Left forelimb (tissue), 1 donor: ENCODE measurements at places on chromosomes 6 and 20.

DNA sequence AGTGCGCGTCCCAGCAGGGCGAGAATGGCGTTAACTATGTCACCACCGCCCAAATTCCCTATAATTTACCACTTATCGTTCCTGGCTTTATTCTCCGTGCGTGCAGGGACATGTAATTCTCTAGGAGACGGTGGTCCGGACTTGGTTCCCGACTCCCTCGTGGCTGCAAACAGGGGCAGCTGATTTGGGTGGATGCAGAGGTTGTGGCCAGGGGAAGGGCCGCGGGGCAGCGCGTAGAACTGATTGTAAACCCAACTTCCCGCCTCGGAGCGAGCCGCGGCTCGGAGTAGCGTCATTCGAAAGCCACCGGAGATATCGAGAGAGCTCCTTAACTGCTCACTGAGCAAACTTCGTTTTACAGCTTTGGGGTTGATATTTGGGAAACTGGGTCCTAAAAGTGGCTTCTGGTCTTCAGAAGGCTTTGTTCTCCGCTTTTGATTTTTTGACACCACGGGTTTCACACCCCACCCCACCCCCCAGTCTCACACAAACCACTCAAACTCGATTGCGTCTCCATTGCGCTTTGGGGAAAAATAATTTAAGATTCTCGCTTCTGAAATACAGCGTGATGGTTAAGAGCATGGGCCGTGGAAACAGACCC lies 17.5 kb upstream of the ZSCAN9 start:
- DNase-seq, result peak; percentile 71

- DNase-seq, result no peak
Measured at GRCh38 chr6:165676435-165677068, 13.5 kb upstream of the PDE10A start.

- DNase-seq, result no peak
Measured at GRCh38 chr6:147787417-147787816, 278.9 kb downstream of the SAMD5 start.

DNA sequence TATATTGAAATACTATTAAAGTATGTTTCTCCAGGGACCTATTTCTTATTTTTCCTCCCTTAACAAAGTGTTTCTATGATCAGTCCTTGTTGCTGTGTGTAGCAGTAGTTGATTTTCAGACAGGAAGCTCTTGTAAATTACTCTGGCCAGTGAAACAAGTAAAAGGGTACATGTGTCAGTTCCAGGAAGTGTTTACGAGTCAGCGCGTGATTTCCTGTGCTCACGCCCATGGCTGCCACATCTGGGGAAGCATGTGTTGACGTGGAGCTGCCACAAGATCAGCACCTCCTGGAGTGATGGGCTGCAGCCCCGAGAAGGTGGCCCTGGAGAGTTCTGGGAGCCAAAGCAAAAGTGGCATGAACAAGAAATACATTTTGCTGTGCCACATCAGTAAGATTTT lies 38.6 kb upstream of the GGTLC1 start:
- DNase-seq, result no peak

- no peak for DNase-seq
Measured at GRCh38 chr6:18931086-18931485, 543.9 kb downstream of the RNF144B start.

DNA sequence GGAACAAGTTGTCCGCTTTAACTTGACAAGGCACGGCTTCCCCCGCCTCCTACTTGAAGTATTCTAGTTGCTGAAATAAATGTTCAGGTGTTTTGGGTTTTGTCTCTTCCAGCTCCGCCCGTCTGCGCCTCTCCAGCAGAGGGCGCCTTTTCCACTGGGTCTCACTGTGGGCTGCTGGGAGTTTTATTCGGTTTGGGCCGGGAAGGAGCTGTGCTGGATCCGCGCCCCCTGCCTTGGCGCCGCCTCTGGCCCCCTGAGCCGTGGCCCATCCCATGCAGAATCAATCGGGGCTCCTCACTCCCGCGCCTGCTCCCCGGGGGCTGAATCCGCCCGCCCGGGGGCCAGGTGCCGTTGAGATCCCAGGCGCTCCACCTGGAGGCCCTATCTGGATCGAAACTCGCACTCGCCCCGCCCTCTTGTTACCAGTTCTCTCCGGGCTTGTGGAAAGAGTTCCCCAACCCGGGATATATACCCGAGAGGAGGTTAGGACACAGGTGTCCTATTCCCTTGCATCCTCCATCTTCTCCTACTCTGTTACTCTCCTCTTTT lies 51.0 kb upstream of the TCF21 start:
- no peak for DNase-seq

GRCh38 chr6:125310994-125311649 lies 9.4 kb upstream of the HDDC2 start:
- no peak for DNase-seq

- peak; percentile 74 for DNase-seq
Measured at GRCh38 chr6:20402342-20403069, 827 bp downstream of the E2F3 start.
